ENCODE measurements at places on chromosomes 4 and X.

- no peak for DNase-seq
Observed at GRCh38 chrX:55213381-55213780, 6.8 kb upstream of the PAGE5 start.

DNA sequence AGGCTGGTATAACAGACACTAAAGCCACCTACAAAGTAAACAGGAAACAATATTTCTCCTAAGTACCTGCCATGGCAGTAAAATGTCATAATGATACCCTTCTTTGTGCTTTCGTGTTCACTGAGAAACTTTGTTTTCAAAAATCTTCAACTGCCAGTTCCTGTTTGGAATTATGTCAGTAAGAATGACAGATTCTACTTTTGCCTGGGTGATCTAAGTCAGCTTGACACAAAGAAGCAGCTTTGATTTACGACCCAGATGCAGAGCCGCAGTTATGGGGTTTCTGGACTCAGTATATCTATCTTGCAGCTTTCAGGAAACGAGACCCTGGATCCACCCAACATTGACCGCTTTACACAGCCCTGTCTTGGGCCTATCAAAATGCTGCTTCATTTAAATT is 71.2 kb downstream of the SNX25 start:
- no peak for DNase-seq

DNA sequence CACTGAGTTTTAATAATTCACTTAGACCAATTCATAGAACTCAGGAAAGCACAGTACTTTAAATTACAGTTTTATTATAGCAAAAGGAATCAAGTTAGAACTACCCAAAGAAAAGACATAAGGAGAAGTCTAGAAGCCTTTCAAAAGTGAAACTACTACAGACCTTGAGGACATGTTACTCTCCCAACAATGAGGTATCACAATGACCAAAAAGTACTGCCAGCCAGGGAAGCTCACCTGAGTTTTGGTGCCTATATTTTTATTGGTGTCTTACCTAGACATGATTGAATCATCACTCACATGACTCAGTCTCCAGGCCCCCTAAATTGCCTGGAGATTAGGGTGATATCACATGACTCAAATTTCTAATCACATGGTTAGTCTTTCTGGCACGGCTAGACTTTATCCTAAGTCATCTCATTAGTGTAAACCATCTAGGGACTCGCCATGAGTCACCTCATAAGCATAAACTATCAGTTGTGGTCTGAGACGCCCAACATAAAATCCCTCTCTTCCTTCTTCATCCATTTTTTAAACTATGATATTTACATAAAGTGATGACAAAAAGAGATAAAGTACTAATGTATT is 372.3 kb downstream of the TMA16 start:
- no peak for DNase-seq

DNA sequence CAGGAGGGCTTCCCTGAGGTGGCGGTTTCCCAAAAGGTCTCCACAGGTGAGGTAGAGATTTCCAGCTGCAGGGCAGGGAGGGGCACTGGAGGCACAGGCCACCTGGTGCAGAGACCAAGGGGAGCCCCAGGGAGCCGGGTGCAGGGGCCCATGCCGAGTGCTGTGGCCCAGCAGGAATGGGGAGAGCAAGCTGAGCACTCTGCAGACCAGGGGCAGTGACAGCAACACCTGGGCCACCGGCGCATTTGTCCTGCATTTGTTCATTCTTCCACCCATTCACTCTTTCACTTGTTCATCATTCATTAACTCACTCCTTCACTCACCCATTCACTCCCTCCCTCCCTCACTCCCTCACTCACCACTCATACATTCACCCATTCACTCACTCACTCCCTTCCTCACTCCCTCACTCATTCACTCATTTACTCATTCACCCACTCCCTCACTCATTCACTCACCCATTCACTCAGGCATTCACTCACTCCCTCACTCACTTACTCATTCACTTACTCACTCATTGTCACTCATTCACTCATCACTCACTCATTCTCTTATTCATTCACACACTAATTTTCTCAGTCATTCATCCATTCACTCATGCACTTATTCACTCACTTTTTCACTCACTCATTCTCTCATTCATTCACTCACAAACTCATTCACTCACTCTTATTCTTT is 16.3 kb downstream of the CPZ start:
- DNase-seq = no peak

All from ureter (tissue), 1 donor.